ENCODE measurements at places on chromosomes 3 and 15.

- no peak for DNase-seq
Measured at GRCh38 chr15:52440414-52440813, 88.3 kb downstream of the MYO5A start.

GRCh38 chr3:99659032-99659431, 20.6 kb downstream of the COL8A1 start:
- no peak for DNase-seq

DNA sequence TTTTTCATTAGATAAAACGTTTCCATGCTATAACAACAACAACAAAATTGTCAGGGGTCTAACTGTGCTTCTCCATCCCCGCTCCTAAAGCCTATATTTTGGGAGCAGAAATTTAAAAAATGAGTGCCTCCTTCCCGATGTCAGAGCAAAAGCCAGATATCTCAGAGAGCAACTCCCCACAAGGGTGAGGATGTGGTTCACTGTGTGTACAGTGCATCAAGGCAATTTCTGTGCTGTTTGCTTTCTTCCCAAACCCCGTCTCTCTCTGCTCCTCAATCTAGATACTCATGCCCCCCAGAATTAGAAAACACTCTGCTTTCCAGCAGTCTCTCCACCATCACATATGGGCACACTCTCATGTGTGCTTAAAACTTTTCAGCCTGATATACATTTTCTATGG, 76.7 kb upstream of the MBNL1 start:
- DNase-seq: peak; percentile 44

DNA sequence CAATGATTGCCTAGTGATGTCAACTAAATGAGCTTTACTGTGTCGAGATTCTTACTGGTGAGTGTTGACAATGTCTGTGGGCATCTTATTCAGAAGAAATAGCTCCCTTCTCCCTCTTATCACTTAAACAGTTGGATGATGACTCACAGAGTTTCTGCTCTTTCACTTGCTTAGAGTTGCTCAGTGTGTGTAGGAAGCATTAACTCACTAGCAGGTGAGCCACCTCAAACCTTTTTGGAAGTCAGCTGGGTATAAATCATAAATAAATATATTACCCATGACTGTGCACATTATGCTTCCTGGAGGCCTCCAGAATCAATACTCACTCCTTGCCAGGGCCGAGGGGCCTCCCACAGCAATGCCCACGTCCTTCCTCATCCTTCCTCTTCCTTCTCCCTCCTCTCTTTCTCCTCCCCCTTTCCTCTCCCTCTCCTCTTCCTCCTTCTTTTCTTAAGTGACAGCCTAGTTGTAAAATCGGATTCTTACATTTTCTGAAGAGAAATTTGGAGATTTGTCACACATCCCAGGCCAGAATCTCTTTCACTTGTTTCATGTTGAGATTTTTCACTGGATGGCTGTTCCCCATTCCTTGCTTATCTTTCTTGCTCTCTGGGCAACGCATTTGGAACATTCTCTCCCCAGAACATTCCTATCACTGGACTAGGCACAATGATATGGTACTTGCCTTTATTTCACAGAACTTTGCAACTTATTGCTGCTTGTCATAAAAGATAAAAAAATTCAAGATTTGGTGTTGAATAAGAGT, 17.5 kb downstream of the SHC4 start:
- no peak for DNase-seq

DNA sequence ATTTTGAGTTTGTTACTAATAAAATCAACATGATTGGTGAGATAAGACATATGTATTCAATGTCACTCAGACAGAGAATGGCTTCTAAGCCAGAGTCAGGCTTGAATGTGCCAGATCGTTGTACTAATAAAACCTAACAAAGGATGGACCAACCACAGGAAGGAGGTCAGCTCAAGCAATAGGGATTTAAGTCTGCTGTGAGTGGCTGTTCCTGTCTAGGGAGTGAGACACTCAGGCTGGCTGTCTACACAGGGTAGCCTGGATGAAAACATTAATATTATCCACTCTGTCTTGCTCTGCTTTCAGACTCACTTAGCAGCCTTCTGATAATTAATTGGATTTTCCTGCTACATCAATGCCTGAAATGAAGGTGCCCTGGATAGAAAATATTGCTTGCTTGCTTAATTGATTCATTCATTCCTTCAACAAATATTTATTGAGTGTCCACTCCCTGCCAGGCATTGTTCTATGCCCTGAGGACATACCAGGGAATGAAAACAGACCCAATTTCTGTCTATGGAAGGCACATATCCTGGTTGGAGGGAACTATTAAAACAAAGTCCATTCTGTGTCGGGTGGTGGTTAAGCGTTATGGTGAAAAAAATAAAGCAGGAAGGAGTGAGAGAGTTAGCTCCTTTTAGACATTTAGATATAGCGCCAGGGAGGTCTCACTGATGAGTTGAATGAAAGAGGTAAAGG, 239.4 kb downstream of the CHST2 start:
- DNase-seq: no peak

DNA sequence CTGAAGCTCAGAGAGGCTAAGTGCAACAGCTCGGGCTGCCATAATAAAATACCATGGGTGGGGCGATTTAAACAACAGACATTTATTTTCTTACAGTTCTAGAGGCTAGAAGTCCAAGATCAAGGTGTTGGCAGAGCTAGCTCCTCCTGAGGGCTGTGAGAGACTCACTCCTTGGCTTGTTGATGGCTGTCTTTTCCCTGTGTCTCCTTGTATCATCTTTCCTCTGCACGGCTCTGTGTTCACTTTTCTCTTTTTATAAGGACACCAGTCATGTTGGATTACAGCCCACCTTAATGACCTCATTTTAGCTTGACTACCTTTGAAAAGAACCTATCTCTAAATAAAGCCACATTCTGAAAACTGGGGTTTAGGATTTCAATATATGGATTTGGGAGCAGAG, 129.7 kb downstream of the RPL22L1 start:
- DNase-seq: no peak

DNA sequence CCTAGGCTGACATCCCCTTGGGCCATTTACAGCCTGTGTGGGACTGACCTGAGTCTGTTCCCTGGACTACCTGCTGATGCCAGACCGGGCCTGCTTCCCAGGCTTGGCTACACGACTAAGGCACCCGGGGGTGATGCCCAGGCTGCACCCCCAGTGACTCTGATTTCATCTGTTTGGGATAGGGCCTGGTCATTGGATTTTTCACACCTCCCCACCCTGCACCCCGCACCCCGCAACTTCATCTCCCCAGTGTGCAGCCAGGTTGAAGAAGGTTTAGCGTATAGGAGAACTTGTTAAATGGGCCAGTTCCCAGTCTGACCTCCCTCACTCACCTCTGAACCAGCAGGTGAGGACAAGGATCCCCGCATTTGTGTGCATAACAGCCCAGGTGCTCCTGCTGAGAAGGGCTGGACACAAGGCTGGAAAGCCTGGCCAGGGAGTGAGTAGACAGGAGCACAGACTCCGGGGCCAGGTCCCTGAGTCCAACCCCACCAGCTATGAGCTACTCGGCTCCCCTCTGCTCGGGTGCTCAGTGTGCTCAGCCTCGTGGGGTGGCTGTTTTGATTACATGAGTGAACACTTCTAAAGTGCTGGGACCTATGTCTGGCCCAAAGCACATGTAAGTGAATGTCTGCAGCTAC, 18.5 kb downstream of the SLC6A20 start:
- DNase-seq: no peak

DNA sequence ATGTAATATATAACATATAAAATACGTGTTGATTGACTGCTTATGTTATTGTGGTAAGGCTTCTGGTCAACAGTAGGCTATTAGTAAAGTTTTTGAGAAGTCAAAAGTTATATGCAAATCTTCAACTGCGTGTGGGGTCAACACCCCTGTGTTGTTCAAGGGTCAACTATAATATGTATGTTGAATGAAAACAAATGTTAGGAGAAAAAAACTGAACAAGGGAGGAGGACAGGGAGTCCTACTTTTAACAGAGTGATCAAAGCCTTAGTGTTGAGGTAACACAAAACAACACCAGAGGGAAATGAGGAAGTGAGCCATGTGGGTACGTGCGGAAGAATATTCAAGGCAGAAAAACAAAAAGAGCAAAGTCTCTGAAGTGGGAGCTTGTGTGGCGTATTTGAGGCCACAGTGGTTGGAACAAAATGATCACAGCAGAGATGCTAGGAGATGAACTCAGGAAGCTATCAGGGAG, 62.5 kb downstream of the SFMBT1 start:
- peak; percentile 87 for DNase-seq

GRCh38 chr3:9887480-9887879, 2.9 kb upstream of the JAGN1 start:
- no peak for DNase-seq

DNA sequence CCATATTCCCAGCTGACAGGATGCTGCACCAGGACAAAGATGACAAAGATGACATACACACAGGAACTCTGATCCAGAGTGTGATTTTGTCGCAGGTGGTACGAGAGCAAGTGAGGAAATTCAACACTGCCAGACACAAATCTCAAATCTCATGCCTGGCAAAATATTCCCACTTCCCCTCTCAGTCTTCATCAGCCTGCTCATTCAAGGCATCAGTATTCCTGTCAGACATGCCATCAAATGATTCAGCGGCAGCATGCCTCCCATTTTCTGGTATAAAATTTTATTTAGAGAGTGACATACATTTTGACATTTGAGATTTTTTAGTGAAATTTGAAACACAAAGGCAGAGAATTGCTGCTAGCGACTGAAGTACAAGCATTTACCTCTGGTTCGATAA, 228.1 kb upstream of the LMCD1 start:
- DNase-seq: no peak

GRCh38 chr3:11641683-11642430, 1.9 kb downstream of the VGLL4 start:
- DNase-seq: no peak

DNA sequence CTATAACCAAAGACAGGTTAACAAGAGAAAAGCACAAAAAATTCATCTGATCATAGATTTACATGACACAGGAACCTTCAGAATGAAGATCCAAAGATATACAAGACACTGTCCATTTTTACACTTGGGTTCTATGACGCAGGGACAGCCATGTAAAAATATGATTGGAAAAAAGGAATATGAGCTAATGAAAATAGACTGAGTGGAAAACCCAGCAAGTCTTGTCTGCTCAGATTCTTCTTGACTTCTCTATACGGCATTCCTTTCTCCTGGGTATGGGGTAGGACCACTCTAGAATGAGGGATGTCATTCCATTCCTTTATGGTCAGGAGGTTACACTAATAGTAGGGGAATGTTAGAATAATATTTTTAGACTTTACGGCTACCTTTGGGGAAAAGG, 46.9 kb downstream of the WDR49 start:
- no peak for DNase-seq

DNA sequence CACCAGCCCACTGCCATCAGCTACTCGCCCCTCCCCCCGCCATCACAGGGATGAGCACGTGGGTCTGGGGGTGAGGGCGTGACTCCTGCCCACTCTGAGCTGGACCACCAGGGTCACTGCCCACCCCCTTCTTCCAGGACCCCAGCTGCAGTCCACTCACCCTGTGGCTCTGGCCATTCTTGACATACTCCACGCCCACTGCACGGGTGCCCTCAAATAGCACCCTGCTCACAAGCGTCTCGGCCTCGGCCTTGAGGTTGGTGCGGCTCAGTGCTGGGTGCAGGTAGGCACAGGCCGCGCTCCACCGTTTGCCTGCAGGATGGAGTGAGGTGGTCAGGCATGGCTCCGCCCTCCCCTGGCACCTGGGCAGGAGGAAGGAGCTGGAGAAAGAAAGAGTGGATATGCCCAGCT, 23.9 kb downstream of the CHDH start:
- no peak for DNase-seq

GRCh38 chr3:111314898-111315297, 227.1 kb upstream of the CD96 start:
- no peak for DNase-seq

GRCh38 chr3:4838621-4839022, 140.6 kb upstream of the BHLHE40 start:
- no peak for DNase-seq

DNA sequence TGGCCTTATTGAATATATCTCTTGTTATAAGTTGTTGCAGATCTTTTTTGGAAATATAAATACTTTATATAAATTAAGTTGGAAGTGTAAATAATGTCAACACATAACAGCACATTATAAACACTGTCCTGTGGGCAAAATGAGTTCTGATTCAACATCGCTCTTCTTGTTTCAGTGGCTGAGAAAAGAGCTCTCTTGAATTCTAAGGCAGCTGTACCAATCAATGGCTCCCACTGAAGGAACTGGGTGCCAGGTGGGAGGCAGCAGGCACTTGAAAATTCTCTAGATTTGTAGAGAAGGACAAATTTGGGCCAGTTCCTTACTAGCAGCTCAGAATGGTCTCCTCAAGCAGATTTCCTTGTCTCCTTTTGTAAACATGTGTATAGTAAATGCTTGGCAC, 45.6 kb downstream of the CHST2 start:
- no peak for DNase-seq

DNA sequence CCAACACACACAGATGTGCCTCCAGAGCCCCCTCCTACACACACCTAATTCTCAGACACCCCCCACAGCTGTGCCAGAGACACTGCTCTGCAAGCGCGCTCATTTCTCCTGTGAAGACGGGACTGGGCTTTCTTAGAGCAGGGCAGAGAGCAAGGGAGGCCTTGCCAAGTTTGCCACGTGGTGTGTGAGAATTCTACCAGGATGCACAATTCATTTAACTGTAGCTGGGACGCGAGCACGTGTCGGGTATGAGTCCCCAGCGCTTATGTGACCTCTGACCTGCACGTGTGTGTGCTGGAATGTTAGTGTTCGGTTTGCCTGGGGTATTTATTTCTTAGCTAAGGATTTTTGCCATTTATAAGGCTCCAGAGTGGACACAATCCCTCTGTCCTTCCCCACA, 37.0 kb downstream of the FEM1B start:
- DNase-seq: no peak

- no peak for DNase-seq
Measured at GRCh38 chr3:61627768-61628185, 66.4 kb downstream of the PTPRG start.

GRCh38 chr3:86239946-86240345, 751.0 kb downstream of the VGLL3 start:
- DNase-seq: no peak

GRCh38 chr3:161409069-161409468, 37.8 kb upstream of the SPTSSB start:
- peak; percentile 56 for DNase-seq

DNA sequence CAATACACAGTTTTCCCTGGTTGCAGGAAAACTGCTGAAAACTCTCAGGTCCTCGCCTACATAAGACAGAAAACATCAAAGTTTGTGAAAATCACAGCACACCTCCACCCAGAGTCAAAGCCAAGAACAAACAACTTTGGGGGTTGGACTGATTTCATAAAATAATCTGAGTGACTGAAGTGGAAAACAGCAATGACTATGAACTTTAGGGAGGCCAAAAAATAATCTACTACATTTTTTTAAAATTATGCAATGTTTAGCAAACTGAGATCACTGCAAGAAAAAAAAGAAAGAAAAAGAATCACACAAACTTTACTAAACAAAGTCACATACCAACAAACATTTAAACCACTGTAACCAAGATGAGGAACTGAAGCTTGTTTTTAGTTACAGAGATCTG, 15.9 kb upstream of the FOXP1 start:
- DNase-seq: no peak

GRCh38 chr3:51385621-51386091, 565 bp downstream of the MANF start:
- no peak for DNase-seq

All from stimulated activated naive CD4-positive, alpha-beta T cell (primary cell).